ENCODE measurements at places on chromosomes 1 and 21.

GRCh38 chr1:214331827-214332423, 51.0 kb downstream of the SMYD2 start:
- no peak for DNase-seq

DNA sequence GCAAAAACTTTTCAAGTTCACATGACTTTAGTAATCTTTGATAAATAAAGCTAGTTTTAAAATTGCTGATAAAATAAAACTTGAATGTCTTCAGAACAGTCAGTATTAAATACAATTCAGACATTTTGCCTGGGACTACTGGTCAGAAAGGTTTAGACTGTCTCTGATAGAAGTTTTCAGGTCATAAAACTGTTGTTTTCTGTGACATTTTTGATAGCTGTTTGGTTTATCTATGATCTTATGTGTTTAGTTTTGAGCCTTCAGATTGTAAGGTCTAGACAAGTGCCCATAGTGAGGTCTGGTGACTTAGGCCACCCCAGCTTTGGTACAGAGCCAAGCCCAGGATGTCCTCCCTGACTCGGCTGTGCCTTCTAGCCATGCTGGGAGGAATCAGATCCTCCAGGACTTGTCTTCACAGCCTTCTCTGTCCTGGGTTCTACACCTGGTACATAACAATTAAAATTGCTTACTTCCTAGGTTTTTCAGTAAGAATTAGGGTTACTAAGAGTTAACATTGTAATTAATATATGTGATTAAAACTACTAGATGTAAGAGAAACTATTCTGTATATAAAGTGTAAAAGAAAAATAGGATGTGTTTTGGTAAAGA, 15.1 kb upstream of the DNAH14 start:
- DNase-seq, result no peak

DNA sequence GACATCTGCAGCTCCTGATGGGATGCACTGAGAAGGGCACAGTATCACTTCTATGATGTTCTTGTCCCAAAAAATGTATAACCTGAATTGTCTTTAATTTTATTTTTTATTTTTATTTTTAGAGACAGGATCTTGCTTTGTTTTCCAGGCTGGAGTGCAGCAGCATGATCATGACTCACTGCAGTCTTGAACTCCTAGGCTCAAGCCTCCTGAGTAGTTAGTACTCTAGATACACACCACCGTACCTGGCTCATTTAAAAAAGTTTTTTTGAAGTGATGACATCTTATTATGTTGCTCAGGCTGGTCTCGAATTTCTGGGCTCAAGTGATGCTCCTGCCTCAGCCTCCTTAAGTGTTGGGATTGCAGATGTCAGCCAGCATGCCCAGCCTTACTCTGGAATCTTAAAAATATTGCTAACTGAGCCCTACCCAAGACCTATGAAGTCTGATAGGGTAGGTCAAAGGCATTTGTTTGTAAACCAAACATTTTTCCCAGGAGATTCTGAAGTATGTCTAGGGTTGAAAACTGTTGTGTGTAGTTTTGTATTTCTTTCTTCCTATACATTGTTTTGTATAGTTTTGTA, 68.9 kb downstream of the ATF6 start:
- no peak for DNase-seq

GRCh38 chr1:67748630-67749029, 63.6 kb downstream of the GADD45A start:
- no peak for DNase-seq

GRCh38 chr1:184276416-184276815, 110.4 kb upstream of the C1orf21 start:
- DNase-seq, result no peak

DNA sequence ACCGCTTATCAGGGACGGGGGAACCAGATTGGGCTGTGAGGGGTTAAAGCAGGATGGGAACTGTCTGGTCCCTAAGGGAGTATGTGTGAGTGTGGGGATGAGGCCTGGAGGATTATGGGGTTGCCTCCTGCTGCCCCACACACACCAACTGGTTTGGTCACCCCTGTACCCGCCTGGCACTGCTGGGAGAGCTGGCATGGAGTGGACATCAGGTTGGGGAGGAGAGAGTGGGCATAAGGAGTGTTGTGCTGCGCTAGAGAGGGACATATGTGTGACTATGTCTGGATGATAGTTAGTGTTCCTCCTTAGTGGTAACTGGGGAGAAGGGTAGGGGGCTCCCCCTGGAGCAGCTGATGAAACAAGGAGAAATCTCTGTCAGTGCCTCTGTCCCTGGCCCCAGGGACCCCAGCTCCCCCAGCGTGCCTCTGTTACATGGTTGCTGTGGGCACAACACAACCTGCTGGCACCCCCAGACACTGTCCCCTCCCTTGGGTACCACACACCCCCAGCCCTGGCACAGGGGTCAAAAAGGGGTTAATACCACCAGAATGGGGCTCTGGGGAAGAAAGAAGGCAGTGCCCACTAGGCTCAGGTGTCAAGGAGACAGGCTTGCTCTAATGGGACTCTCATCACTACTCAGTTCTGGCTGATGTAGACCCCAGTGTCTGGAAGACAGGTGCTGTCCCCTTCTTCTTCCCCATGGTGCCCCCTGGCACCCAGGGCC, 1.9 kb downstream of the ZBTB7B start:
- DNase-seq, result no peak

- DNase-seq, result no peak
Measured at GRCh38 chr1:243420946-243421685, 165.3 kb downstream of the SDCCAG8 start.

DNA sequence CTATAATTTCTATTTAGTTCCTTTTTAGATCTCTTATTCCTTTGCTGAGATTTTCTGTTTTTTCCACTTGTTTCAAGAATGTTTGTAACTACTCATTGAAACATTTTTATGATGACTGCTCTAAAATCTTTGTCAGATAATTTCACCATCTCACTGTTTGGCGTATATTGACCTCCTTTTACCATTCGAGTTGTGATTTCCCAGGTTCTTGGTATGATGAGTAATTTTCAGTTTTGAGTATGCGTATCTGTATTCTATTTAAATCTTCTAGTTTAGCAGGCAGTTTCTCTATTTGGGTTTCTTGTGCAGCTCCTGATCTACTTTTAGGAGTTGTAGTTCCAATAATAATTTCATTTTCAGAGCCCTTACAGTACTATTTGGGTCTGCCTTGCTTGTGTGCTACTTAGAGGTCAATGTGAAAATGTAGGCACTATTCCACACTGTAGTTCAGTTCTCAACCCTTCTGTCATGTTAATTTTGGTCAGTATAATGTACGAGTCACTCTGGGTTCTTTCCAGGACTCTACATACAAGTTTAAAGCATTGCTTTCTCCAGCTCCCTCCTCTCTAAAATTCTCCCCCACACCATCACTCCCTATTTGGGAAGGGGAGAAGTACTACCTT, 115.5 kb downstream of the ACBD6 start:
- no peak for DNase-seq

DNA sequence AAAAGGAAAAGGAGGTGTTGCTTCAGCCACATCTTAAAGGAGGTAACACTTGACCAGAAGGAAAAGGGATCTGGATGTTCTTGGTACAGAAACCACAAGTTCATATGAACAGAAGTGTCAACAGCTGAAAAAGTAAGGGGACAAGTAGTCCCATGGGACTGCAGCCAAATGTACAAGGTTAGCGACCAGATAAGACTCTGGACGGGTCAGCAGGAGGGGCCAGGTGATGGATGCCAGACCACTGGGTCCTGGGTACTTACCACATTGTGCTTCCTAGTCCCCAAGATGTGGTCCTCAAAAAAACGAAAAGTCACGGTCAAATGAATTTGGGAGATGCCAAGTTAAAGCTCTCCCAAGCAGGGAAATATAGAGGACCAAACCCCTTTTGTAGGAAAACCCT, 16.6 kb upstream of the BMP8A start:
- DNase-seq, result no peak

DNA sequence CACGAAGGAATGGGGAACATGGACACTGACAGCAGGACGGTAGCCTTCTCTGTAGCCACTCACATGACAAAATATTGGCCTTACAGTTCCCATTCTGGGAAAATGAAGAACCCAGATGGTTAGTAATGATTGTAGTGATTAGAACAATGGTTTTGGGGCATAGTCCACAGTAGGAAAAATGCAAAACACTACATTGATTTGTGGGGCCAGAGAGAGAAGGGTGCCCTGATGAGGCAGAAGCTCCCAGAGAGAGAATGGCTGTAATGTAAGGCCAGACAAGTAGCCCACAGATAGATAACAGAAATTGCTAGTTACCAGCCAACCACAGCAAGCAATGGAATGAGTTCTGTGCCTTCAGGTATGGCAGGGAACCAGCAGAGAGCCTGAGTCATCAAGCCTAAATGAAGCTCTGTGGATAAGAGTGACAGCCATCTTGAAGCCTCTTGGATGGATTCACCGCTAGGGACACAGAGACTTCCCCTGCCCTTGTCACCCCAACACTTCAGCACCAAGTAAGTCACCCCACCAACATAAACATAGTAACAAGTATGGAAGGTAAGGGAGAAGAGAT, 206.1 kb downstream of the BACH1 start:
- no peak for DNase-seq

- no peak for DNase-seq
Measured at GRCh38 chr1:119783354-119784185, 14.9 kb upstream of the HMGCS2 start.

GRCh38 chr1:46613661-46614603, 2.7 kb downstream of the MOB3C start:
- DNase-seq, result peak; percentile 10

- no peak for DNase-seq
Measured at GRCh38 chr1:94316183-94316582, 78.8 kb upstream of the ARHGAP29 start.

DNA sequence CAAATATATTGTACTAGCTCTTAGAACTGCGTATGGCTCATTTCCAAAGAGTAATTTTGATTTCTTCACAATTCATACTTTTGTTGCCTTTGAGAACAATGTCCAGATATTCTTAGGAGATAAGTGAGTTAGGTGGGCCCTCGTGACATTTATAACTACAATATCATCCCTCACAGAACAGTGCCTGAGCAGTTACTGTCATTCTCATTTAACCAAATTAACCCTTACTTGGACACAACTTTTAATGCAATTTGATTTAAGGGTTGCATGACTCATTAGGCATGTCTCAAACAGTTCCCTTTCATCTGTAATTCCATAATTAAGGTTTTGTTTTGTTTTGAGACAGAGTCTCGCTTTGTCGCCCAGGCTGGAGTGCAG, 68.1 kb upstream of the DNAH14 start:
- no peak for DNase-seq

- no peak for DNase-seq
Measured at GRCh38 chr1:179175011-179175841, 54.3 kb downstream of the ABL2 start.

DNA sequence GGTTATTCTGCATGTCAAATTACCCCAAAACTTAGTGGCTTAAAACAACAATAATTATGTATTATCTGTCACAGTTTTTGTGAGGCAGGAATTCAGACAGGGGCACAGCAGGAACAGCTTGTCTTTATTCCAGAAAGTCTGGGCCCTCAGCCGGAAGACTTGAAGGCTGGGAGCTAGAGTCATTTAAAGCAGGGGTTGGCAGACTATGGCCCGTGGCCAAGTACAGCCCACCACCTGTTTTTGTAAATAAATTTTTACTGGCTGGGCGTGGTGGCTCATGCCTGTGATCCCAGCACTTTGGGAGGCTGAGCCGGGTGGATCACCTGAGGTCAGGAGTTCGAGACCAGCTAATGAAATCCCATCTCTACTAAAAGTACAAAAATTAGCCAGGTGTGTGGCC, 39.6 kb upstream of the KDM4A start:
- DNase-seq, result no peak

- DNase-seq, result no peak
Measured at GRCh38 chr1:92277105-92277723, 21.6 kb downstream of the GLMN start.

DNA sequence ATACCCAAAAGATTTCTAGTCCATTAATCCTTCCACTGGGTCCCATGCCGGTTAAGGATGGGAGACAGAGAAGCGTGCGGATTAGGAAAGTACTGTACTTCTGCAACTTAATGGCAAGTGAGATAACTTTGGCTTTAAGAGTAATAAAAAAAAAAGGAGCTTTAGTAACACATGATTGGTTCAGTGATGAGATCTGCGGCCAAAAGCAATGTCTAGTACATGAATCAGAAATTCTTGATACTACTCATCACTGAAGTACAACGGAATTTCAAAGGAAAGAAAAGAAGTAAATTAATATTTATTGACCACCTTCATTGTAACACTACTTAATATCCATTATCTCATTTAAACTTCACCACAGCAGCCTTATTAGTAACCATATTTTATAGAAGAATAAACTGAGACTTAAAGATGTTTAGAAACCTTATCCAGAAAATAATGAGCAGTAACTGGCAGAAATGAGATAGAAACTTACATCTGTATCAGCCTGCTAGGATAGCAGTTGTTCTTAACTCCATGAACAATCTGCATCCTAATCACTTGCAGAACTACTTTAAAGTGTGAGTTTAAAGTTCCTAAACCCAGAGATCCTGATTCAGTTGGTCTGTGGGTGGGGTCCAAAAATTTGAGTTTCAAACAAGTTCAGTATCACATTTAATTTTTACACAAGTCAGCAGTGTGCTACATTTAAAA, 14.1 kb upstream of the NUF2 start:
- peak; percentile 26 for DNase-seq

DNA sequence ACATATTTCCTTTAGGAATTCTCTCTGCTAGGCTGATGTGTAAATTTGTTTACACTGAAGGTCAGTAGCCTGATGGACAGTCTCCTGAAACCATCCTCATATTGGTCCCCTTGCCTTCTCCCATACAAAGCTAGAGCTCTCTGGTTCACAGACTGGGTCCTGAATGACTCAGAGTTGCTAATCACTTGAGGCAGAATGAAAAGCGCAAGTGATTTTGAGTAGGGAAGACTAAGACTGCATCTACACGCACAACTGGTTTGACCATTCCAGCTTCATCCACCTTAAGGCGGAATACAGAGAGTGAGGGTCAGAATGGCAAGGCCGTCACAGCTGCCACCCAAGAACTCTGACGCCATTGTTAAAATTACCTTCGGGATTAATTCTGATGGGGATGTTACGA, 70.2 kb upstream of the KIF26B start:
- no peak for DNase-seq

DNA sequence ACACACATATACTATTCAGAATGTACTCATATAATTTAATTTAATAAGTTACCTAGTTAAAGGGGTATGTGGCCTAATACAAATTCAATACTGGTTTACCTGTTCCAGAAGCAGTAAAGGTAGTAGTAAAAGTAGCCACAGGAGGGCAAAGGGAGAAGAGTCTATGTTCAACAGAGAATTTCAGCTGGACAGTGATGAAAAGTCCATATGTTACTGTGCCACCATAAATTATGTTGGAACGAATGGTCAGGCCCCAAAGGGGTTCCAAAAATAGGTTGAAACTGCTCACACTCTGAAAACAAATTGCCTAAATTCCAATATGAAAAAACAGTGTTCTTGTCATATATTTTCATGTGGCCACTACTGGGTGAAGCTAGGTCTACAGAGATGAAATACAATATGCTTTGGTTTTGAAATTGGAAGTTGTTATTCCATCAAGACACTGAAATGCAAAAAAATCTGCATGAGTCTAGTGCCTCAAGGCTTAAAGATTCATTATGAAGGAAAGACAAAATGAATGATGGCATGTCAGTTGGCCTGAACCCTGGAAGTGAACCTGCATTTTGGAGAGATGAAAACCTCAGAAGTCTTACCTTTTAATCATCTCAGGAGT, 78.4 kb downstream of the GPATCH2 start:
- no peak for DNase-seq

All from amniotic stem cell (primary cell).